ENCODE measurements at places on chromosomes 3 and 15. TPM values are rescaled to one million over a fixed set of nuclear protein-coding genes. Genes with fewer than 3 reads are reported as not detected.

Gene FGF12
- polyA plus RNA-seq: 8.6 TPM

Gene RASL12
- polyA plus RNA-seq: 6.1 TPM

GRCh38 chr15:39510001-39510701, 70.7 kb upstream of the THBS1 start:
- no peak for DNase-seq

- no peak for DNase-seq
These were observed 302.9 kb downstream of the TLE3 start for GRCh38 chr15:69794645-69795469.

- no peak for DNase-seq
These were observed 17.4 kb upstream of the ACAP2 start for GRCh38 chr3:195460091-195460713.

DNA sequence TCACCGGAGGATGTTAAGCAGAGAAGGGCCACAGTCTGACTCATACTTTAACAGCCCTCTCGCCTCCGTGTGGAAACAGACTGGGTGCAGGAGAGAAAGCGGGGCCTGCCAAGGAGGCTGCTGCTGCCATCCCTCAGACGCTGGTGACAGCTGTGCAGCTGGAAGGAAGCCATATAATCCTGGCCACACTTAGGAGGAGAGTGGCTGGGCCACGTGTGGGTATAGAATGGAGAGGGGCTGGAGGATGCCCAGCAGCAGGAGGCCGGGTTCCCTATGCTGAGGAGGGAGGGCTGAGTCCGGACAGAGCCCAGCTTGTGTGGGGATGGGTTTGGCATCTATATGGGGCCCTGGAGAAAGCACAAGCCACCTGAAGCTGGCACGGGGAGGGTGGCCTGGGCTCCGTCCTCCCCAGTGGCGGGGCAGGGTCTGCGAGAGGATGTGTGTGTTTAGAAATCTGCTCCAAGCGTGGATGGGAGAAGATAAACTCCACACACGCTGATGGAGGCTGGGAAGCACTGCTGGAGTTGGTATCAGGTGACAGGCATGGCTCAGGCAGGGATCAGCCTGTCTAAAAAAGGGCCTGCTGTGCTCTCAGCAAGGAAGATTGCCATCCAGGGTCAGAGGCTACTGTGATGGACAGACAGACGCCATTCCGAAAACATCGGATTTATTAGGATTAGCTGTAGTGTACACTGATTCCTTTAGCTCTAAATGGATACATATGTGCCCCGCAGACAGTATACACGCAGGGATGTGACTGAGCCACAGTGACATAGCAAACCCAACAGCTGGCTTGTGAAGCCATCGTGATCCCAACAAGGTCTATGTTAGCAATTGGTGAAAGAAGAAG, 15.9 kb downstream of the ABTB1 start:
- DNase-seq: no peak

DNA sequence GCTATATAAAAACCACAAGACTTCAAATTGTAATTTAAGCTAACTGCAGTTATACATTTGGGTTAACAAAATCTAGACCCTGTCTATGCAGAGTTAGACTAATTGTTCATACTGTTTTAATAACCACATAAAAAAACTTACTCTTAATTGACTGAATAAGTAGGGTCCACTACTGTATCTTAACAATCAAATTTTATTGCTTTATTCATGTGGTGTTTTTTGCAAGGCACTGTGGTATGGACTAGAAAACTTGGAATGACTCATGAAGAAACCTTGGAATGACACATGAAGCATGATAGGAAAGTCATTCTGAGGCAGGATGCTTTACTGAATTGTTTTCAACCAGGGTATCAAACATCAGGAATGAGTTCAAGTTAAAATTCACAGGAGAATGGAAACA, 2.3 kb downstream of the SERP1 start:
- no peak for DNase-seq

Gene CLDN16
- 45.0 TPM for polyA plus RNA-seq

- DNase-seq: no peak
These were observed 7.4 kb upstream of the SST start for GRCh38 chr3:187677604-187678003.

DNA sequence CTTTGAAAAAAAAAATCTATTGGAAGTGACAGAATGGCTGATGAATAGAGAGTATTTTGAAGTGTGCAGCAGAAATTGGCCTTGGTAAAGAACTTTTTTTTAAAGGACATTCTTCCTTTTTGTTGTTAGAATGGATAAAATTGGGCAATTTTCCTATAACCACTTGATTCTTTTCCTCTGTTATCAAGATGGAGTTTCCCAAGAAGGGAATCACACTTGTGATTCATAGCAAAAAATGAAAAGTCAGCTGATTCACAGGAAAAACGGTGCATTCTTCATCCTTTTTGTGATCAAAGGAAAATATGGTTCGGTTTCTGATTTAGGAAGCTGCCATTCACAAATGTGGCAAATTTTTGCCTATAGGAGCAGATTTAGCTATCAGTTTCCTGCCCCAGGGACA, 486.8 kb downstream of the GBE1 start:
- DNase-seq: no peak

Gene ACKR4
- polyA plus RNA-seq: 1.5 TPM

DNA sequence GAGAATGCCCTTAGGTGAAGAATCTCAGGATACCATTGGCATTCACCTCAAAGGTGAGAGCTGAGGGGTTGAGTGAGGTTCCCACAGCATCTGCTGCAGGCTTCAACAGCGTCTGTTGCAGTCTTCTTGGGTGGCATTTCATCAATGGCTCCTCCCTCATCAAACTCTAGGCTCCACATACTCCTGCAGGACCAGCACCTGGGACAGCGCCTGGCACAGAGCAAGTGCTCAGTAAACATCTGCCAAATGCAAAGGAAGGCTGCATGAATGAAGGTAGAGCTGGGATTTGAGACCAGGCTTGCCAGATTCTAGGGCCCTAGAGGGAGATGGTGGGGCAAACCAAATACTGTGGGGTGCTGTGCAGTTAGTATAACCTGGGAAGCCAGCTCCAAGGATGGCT, 9.6 kb downstream of the TRH start:
- DNase-seq: no peak

- DNase-seq: no peak
These were observed 26.8 kb upstream of the THBS1 start for GRCh38 chr15:39553947-39554693.

DNA sequence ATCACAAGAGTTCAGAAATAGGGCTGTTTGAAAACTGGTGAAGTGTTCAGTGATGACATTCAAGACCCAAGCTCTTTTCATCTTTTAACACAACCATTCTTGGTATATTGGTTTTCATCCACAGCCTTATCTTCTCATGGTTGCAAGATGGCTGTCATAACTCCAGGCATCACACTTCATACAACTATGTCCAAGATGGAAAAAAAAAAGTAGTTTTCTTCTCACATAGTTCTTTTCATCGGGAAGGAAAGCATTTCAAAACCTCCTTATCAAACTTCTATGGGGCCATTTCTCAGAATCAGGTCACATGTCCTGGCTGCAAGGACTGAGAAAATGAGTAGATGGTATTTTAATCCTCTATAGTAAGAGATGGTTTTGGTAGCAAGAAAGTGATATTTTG, 21.1 kb upstream of the MFSD1 start:
- DNase-seq: no peak

Gene C3orf20
- 0.30 TPM for polyA plus RNA-seq

GRCh38 chr3:14880447-14881106, 61.8 kb downstream of the FGD5 start:
- no peak for DNase-seq

GRCh38 chr3:59266551-59266950, 216.7 kb upstream of the CFAP20DC start:
- no peak for DNase-seq
